Psoas muscle (tissue), 8 donors: ENCODE measurements at places on chromosomes 5 and 9. TPM values are rescaled to one million over a fixed set of nuclear protein-coding genes. Genes with fewer than 3 reads are reported as not detected.

Gene IRGM
- total RNA-seq, result not detected

Gene MUSK
- 1.2 TPM for total RNA-seq

Gene PURA
- 20.4 TPM for total RNA-seq

Gene STPG3
- not detected for total RNA-seq

Gene PLAC8L1
- total RNA-seq, result 0.49 TPM

Gene ARL10
- 3.1 TPM for total RNA-seq

GRCh38 chr5:86806206-86806605, 188.5 kb downstream of the COX7C start:
- DNase-seq, result no peak
- H3K4me1 ChIP-seq, result no peaks in the 10 kb centered on the region
- no peaks in the 10 kb centered on the region for H3K27me3 ChIP-seq
- no peak overlapping the region for H3K4me3 ChIP-seq

GRCh38 chr9:85258823-85259370, 482.9 kb downstream of the AGTPBP1 start:
- H3K27ac ChIP-seq, result no peak overlapping the region
- H3K4me1 ChIP-seq, result no peaks in the 10 kb centered on the region
- H3K36me3 ChIP-seq, result no peaks in the 10 kb centered on the region
- H3K27me3 ChIP-seq, result no peaks in the 10 kb centered on the region
- peak; percentile 60 for DNase-seq

DNA sequence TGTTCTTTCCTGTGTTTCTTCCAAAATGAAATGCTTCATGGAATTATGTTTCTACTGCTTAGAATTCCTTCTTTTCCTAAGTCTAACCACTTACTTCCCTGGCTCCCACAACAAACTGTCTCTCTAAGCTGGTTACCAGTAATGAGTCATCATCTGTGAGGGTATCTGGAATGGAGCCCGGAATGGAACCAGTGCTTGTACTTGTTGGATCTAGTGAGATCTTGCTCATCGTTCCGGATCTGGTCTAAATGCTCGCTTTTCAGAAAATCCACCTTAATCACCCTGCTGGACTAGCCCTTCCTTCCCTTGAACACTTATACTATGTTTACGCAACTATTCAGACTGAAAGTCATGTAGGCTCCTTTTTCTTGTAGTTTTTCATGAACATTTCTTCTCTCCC, 184.8 kb downstream of the PBX3 start:
- H3K4me3 ChIP-seq, result no peak overlapping the region
- DNase-seq, result no peak
- no peak overlapping the region for H3K27ac ChIP-seq
- no peaks in the 10 kb centered on the region for H3K27me3 ChIP-seq
- no peaks in the 10 kb centered on the region for H3K4me1 ChIP-seq

DNA sequence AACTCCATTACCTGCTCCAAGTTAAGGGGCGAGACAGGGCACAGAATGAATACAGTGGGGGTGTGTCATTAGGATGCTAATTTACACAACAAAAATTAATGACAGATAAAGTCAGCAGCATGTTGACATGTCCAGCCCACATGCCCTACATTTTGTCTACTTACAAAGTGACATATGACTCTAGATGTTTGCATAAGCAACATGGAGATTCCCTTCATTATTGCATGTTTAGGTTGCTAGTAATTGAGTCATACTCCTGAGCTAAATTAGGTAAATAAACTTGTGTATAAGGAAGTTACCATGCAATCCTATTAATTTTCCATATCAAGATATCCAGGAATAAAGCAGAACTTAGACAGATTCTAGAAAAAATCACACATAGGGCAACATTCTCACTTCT, 232.2 kb downstream of the PDE4D start:
- peaks cover 58% of the 10 kb centered on the region for H3K4me1 ChIP-seq
- no peak for DNase-seq
- no peaks in the 10 kb centered on the region for H3K36me3 ChIP-seq

GRCh38 chr5:133610489-133611356, 1.6 kb downstream of the FSTL4 start:
- DNase-seq, result peak; percentile 61
- peaks cover 14% of the 10 kb centered on the region for H3K27me3 ChIP-seq
- peak overlapping the region; percentile 52 for H3K4me3 ChIP-seq

DNA sequence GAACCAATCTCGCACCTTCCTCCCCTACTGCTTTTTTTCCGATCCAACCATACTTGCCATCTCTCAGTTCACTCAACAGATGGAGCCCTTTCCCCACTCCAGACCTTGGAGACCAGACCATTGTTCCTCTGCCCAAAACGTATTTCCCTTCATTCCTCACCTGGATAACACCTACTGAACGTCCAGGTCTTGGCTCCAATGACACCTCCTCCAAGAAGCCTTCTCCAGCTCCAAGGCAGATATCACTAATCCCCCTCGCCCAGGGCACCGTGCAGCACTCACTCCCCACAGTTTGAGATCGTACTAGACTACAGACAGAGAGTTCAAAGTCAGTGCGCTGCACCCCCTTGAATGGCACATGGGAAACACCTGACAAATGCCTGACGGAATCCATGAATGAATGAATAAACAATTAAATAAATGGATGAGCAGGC, 47.1 kb upstream of the AKNA start:
- H3K4me3 ChIP-seq, result no peak overlapping the region
- H3K27ac ChIP-seq, result no peak overlapping the region

GRCh38 chr5:54159893-54160195, 150.5 kb downstream of the ARL15 start:
- H3K27me3 ChIP-seq, result no peaks in the 10 kb centered on the region
- H3K4me3 ChIP-seq, result no peak overlapping the region
- no peak overlapping the region for H3K27ac ChIP-seq
- DNase-seq, result no peak
- H3K4me1 ChIP-seq, result no peaks in the 10 kb centered on the region
- no peaks in the 10 kb centered on the region for H3K36me3 ChIP-seq

GRCh38 chr5:119795768-119796167, 166.4 kb downstream of the FAM170A start:
- no peaks in the 10 kb centered on the region for H3K4me1 ChIP-seq
- H3K36me3 ChIP-seq, result no peaks in the 10 kb centered on the region
- no peak overlapping the region for H3K4me3 ChIP-seq
- H3K27ac ChIP-seq, result no peak overlapping the region
- no peak for DNase-seq

- H3K4me1 ChIP-seq, result no peaks in the 10 kb centered on the region
- H3K27ac ChIP-seq, result no peak overlapping the region
- no peaks in the 10 kb centered on the region for H3K36me3 ChIP-seq
Observed at GRCh38 chr9:29211580-29212396, 1638.5 kb upstream of the C9orf72 start.
